ENCODE measurements at places on chromosomes 2 and 18.

- peak; percentile 57 for DNase-seq
Observed at GRCh38 chr2:27095745-27096651, 9.4 kb downstream of the KHK start.

DNA sequence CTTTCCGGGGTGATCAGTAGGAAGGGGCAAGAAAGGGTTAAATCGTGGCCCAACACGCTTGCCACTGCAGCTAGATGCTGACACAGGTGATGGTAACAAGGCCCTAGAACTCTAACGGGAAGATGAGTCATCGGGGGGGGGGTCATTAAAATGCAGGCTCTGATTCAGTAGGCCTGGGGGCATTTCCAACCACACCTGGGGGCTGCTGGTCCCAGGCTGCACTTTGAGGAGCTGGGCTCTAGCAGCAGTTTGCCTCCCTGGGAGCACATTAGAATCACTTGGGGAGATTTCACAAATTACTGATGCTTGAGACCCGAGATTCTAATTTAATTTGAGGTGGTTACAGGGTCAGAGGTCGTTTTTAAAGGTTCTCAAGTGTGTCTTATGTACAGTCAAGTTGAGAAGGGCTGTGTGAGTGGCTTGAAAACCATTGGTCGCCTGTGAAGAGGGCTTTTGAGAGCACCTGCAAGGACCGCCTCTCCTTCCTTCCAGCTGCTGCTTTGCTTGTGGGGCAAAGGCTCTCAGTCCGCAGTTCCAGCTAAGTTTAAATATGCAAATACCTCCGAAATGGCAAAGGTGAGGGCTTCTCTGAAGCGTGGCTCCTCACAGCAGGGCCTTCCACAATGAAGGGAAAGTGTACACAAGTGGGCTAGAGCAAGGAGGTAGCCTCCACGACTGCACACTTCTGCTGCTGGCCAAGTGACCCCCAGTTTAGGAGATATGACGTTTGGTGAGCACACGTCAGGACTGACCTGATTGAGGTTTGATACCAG is 128.0 kb upstream of the MSH6 start:
- no peak for DNase-seq

DNA sequence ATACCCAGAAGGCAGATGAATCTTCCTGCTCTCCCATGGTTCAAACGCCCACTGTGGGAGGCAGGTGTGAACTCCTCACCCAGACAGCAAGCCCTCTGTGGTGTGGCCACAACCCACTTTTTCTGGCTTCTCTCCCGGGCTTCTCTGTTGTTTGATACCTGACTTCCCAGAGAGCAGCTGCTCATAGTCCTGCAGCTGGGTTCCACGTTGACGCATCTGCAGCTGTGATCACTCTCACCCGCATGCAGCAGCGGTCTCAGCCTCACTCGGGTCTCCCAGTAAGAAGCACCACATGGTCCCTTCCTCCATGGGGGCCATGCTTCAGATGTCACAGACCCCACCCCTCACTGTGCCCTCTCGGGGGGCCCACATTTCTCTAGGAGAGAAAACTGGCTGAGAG is 3.5 kb downstream of the ASPRV1 start:
- no peak for DNase-seq

- DNase-seq = no peak
Observed at GRCh38 chr2:65075605-65076344, 19.6 kb downstream of the CEP68 start.

DNA sequence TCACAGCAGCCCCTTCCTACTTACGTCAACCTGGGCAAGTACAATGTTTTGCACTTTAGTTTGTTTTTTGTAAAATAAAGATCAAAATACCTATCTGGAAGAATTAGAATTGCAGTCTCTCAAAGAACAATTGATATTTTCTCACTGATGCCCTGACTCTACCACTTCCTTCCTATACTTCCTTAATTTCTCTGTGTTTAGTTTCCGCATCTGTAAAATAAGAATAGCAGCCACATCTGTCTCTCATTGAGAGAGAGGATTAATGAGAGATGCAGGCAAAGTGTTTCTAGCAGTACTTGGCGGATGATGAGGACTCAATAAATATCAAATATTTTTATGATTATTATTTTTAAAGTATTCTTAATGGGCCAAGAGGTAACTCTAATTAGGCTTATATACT is 122.6 kb upstream of the PIEZO2 start:
- DNase-seq = no peak

- peak; percentile 42 for DNase-seq
Observed at GRCh38 chr2:40448476-40449079, 3.3 kb downstream of the SLC8A1 start.

GRCh38 chr18:23718731-23719130 is 29.5 kb downstream of the LAMA3 start:
- no peak for DNase-seq

DNA sequence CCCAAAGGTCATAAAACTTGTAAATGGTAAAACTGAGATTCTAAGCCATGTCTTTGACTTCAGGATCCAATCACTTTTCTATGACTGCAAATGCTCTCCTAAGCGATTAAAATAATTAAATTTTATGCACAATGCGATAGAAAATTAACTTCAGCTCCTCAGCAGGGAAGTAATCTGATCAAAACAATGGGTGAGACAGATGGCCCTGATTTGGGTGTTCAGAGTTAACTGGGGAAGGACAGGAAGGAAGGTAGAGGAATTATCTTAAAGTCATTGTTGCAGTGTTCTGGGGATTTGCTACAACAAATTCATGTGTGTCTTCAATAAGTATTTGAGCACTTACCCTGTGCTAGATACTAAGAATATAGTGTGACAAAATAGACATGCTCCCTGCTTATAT is 446.0 kb upstream of the MEX3C start:
- DNase-seq = no peak

GRCh38 chr2:42961961-42962360 is 169.6 kb upstream of the HAAO start:
- DNase-seq = no peak

DNA sequence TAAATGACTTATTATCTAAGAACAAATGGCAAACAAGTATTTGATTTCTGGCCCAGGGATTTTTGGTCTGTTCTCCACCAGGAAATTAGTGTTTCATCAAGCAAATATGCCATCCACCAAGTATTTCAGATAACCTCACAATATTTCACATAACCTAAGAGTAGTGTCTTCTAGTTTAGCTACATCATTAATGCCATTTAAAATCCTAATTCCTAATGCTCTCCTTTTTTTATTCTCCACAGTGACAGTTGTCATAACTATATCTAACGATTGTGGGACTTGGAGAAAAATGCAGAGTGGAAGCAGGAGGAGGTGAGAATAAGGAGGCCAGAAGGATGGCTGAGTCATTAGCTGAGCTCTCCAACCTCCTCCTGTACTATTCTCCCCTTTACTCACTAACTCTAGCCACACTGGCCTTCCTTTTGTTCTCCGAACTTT is 58.5 kb upstream of the CTLA4 start:
- peak; percentile 87 for DNase-seq

DNA sequence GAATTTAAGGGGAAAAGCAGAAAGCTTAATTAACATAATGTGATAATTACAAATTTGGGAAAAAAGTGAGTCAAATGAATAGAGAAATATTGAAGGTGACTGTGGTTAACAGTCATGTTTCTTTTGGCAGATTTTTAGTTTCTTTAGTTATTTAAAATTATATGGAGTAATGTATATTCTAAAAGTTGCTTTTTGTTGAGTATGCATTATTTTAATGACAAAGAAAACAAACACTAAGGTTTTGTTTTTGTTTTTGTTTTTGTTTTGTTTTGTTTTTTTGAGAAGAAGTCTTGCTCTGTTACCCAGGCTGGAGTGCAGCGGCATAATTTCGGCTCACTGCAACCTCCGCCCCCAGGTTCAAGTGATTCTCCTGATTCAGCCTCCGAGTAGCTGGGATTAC is 30.3 kb upstream of the MTCL1 start:
- no peak for DNase-seq

DNA sequence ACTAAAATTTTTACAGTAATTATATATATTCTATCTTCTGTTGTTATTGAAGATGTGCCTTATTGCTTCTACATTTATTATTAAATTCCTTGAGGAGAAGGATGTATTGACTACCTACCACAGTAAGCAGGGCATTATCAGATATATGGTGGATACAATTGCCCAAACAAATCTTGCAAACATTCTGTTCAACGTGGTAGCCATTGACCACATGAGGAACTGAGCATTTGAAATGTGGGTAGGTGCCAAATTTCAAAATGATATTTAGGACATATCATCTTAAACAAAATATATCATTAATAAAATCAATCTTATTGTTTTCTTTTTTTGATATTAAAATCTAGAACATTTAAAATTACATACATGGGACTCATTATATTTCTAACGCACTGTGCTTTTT is 11.1 kb downstream of the SCN3A start:
- DNase-seq = no peak

GRCh38 chr2:108084311-108084710 is 98.0 kb downstream of the SLC5A7 start:
- no peak for DNase-seq

DNA sequence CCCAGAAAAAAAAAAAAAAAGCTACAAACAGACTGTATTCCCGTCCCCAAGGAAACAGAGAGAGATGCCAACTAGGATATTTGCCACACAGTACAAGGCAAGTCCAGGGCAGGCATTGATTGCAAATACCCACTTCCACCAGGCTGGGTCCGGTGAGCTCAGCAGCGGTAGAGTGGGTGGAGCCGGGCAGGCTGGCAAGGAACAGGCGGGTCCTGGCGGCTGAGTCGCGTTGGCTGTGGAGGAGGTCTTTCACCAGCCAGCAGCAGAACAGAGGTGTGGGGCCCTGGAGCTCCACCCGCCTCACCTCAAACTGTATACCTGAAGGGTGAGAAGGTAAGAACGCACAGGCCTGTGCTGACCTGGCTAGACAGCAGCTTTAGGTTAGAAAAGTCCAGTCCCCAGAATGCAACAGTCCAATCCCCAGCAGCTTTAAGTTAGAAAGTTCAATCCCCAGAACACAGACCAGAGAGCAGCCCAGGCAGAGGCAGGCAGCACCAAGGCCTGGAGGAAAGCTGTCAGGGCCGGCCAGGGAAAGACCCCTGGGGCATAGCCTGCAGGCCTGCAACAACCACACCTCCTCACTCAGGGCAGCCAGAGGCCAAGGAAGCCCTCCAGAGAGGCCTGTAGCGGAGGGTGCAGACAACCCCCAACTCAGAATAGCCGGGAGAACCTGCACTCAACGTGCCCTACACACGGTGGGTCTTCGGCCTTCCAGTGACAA is 21.9 kb upstream of the MTERF4 start:
- no peak for DNase-seq

DNA sequence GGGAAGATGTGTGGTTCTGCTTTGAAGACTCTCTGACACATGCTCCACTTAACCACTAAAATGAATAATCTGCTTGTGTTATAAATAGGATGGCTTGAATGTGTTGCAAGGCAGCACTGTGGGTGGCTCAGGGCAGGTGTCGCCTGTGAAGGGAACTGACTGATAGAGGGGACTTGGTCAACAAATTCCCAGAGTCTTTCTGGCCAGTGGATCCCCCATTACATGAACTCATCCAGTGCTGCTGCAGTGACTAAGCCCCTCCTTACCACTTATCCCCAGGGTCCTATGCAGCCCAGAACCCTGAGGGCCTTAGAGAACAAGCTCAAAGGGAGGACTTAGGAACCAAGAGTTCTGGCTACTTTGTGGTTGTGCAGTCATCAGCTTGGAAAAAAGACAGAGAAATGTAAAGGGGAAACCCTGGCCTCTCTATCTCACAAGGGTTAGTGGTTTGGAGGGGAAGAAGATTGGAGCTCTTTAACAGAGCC is 226.2 kb upstream of the TNP1 start:
- DNase-seq = peak; percentile 47

DNA sequence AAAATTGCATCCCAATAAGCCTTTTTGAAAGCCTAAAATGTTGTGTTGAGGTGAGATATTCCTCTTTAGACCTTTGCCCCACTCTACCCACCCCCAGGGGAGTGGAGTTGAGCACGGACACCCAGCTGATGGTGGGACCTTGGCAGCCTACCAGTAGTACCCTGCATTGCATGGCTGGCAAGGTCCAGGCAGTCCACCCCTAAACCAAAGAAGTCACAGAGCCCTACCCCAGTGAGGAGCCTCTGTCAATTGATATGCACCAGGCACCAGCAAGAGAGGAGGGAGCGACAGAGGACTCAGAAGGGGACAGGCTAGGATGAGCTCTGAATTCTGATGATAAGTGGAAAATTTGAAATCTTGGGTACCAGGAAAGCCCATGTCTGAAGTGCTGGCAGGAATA is 38.6 kb downstream of the MARCO start:
- DNase-seq = no peak

DNA sequence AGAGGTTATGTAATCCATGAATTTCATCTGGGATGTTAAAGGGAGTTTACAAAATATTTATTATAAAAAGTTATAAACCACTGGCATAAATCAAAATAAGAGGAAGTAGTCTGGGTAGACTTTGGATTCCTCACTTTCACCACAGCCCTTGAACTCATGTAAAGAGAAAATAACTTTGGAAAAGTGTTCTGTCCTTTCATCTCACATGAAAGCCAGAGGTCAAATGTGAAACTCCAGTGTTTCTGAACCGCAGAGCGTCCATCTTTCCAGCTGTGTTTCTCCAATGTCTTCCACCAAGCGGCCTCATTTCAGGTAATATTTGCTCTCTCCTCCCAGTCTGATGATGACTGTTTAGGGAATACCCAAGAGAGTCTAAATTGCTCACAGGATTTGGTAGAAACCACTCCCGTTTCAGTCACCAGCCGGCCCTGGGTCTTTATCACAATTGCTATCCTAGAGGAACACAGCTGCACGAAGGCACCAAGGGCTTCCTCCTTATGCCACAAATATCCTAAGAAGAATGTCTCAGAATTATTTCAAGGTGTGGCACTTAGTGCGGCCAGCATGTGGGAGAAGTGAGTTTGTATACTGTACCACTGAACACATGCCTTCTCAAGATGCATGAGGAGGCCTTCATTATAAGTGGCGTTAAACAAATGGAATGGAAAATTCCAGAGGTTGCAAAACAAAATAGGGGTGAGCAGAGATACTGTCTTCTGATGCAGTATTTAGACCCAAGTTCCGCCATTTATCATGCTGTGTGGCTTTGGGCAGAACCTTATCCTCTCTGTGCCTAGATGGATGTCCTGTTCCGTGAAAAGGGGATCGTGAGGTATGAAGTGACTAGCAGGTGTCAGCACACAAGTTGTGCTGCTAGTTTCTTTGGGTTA is 63.8 kb downstream of the ACTR2 start:
- DNase-seq = peak; percentile 47

DNA sequence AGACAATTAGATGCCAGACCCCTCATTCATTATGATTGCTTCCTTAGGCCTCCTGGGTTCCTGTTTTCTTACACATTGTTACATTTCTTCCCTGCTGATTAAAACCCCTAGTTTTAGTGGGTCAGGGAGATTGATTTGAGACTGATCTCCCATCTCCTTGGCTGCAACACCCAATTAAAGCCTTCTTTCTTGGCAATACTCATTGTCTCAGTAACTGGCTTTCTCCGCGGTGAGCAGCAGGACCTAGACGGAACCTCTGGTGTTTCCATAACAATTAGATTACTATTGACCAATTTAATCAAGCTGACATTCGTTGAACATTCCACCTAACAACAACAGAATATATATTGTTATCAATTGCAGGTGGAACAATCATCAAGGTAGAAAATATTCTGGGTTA is 1676.4 kb upstream of the SLC39A10 start:
- DNase-seq = no peak

All from AG10803 (cell line).